Epithelial cell of esophagus (primary cell): ENCODE measurements at places on chromosomes 5 and 9.
A peak's percentile ranks its signal among the peaks of the same experiment; 100 is the strongest.

GRCh38 chr5:119270121-119270565, 85.7 kb upstream of the TNFAIP8 start:
- no peak for DNase-seq

DNA sequence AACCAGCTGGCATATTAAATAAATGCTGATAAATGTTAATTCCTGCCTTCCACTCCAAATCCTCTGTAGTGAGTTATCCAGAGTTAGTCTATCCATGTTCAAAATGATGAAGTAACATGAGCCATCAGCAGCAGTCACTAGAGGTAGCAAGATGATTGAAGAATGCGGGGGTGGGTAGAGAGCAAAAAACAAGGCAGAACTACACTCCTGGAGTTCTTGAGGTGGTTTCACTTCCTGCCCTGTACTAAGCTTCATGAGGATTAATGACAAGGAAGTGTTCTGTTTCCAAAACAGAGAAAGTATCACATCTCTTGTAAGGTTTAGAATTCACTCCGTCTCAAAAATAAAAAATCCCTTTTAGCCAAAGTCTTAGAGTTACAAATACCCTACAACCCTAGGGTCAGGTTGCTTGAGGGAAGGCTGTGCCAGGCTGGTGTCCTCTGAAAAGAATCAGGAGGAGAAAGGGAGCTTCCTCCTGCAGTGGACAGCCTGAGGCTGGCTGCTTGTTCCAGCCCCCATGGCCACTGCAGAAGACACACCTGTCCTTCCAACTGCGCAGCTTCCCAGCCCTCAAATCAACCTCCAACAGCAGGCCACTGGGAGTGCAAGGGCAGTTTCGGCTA, 180.2 kb downstream of the DENND1A start:
- DNase-seq: peak; percentile 30

GRCh38 chr5:149731332-149731616, 1.2 kb downstream of the PPARGC1B start:
- DNase-seq: no peak

GRCh38 chr5:111548992-111549649, 36.8 kb upstream of the STARD4 start:
- no peak for DNase-seq

DNA sequence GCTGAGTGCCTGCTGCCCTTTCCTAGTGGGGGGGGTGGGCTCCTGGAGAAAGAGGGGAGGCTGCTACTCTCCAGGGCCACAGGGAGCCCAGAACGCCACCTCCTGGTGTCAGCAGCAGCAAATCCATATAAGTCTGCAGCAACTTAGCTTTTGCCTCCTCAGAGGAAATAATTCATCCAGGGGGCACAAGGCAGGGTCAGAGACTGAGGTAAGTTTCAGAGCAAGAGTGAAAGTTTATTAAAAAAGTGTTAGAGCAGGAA, 4.0 kb upstream of the CLPTM1L start:
- no peak for DNase-seq

- peak; percentile 74 for DNase-seq
Observed at GRCh38 chr9:109086221-109086620, 33.5 kb downstream of the TMEM245 start.

- DNase-seq: peak; percentile 59
Observed at GRCh38 chr5:87735923-87736322, 323.2 kb upstream of the CCNH start.

- DNase-seq: peak; percentile 41
Observed at GRCh38 chr9:74742792-74743730, 144.7 kb downstream of the TRPM6 start.

DNA sequence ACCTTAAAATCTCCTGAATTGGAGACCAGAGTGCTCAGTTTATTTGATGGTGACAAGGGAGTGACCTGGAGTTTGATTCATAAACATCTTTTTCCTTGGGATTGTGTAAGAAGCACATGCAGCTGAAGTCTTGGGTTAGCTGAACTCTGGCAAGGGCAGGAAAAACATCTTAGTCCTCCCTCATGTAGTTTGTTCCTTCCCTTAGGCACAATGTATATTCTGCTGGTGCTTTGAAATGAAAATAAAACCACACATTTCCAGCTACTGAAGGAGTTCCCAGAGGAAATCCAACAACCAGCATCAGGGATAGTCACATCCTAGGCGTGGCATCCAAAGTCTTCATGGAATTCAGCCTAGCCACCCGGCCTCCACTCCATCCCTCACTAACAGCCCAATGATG, 95.2 kb upstream of the PAPPA start:
- DNase-seq: peak; percentile 3

GRCh38 chr9:15231788-15232635, 75.0 kb downstream of the TTC39B start:
- peak; percentile 48 for DNase-seq

DNA sequence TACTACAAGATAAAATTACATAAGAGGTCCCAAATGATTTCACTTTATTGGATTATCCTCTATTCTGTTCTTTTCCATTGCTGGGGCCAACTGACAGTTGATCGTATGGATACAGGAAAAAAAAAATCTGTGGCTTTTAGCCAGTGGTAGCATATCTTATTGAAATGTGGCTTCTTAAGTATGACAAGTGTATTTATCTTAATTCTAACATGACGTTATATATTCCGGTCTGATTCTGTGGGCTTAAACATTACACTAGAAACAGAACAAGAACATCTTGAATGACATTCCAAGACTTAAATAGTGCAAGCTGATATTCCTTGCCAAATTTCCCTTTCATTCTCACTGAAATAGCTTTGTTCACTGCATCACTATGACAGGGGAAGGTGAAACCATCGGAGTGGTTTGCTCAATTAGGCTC, 117.9 kb downstream of the INSYN2B start:
- DNase-seq: no peak

GRCh38 chr9:90307891-90308290, 334.7 kb downstream of the DIRAS2 start:
- DNase-seq: no peak

DNA sequence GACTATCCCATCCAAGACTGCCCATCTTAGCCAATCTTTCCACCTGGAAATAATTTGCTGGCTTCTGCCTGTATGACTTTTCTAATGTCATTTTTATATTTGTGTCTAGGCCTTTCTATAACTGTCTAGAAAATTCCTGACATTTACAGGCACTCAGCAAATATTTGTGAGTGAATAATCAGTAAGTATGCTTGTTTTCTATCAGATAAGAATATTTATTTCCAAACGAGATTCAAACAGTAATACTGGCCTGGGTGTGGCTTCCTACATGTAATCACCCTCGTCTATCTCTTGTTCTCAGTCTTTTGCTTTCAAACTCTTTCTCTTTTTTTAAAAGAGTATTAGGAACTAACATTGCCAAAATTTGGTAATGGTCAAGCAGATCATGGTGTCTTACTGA, 466.2 kb downstream of the RAB3C start:
- DNase-seq: no peak

DNA sequence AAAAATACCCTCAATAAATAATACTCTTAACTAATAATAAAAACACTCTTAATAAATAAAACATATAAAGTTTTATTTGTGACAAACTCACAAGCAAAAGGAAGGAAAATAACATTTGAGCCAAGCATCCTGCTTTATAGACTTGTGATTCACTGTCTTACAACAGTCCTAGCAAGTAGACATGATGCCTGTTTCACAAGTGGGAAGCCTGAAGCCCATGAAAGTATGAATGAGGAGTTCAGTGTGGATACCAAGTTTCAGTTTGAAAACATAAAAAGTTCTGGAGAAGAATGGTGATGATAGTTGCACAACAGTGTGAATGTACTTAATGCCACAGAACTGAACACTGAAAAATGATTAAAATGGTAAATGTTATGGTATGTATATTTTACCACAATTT, 10.9 kb downstream of the HABP4 start:
- no peak for DNase-seq

- peak; percentile 85 for DNase-seq
Observed at GRCh38 chr9:114156657-114157421, 1.5 kb downstream of the COL27A1 start.

GRCh38 chr5:90590-91547, 1.1 kb upstream of the PLEKHG4B start:
- no peak for DNase-seq

DNA sequence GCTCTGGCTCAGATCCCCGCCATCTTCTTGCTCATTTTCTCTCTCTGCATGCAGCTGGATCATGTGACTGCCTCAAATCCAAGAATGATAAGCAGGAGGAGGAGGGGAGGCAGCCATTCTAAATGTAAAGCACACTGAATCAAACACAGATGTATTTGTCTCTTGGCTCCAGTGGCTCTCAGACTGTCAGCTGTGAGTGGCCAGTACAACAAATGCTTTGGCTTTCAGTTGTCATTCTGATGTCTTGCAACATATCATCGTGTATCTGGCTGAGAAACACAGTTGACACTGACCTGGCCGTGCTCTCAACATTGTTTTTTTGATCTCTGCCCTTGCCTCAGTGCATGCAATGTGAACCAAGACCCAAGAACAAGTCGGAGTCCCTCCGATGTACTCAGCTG, 233.1 kb downstream of the ADAMTSL1 start:
- no peak for DNase-seq

GRCh38 chr5:66291771-66292170, 147.7 kb downstream of the SREK1 start:
- no peak for DNase-seq

GRCh38 chr9:15640121-15640520, 87.3 kb downstream of the CCDC171 start:
- no peak for DNase-seq

DNA sequence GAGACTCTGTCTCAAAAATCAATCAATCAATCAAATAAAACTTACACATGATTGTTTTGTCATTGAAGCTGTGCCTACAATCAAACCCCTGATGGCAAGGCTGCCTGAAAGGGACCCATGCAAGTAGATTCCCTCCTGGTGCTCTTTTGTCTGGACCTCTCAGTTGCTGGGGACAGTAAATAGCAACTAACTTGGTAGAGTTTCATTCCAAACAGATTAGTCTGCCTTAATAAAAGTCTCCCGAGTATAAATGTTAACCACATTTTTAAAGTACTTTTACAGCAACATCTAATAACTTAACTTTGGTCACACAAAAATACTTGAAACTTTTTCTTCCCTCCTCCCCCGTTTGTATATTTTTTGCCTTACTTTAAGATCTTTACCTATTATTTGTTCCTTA, 105.5 kb downstream of the FEM1C start:
- DNase-seq: no peak

DNA sequence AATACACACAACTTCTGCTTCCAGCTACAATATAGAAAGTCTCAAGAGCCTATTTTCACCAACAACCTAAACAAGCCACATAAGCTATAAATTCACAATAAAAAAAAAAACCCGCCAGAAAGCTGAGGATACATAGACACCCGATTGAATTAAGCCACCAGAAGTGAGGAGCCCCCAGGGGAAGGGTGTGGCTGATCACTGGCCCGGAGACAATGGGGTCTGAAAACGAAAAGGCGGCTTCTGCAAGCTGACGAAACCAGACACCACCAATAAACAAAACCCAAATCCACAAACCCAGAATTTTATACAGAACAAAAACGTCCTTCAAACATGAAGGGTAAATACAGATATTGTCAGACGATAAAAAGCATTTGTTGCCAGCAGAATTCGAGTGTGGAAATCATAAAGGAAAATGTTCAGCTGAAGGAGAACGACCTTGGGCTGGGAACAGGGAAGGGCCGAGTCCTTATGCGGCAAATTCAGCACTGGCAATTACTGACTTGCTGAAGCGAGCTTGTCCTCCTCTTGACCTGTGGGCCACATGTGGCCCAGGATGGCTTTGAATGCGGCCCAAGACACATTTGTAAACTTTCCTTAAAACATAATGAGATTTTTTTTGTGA, 39.6 kb upstream of the CEP72 start:
- no peak for DNase-seq

DNA sequence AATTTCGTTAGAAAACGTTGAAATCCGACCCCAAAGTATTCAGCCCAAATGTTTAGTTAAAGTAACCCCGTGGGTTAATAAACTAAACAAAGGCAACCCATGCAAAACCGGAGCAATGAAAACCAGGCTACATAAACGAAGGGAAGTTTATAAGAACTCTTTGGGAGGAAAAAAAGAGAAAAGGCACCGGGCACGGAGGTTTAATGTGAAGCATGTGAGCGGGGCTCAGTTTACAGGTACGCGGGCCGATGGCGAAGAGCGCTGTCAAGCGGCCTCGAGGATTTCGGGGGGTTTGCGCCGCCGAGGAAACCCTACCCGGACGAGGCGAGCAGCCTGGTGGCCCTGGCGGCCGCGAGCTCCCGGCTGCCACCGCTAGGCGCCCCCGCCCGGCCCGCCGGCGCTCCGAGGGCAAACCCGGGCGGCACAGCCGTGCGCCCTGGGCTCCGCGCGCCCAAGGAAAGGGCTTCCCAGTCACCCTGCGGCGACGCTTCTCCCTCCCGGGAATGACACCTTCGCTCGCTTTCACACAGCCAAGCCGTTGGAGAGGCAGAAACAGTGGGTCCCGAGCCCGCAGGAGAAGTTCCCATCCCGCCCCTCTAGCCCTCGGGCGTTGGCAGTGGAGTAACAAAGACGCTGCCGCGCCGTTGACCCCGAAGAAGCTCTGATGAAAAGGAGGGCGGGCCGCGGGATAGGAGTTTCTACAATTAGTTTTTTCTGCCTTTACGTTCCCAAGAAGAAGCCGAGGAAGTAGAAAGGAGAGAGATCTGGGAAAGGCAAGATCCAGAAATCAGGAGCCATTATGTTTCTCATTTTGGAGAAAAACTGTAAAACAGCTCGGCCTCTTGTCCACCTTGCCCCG, 126.0 kb downstream of the TMEM174 start:
- peak; percentile 28 for DNase-seq

- no peak for DNase-seq
Observed at GRCh38 chr5:150674341-150674821, 13.3 kb downstream of the MYOZ3 start.

DNA sequence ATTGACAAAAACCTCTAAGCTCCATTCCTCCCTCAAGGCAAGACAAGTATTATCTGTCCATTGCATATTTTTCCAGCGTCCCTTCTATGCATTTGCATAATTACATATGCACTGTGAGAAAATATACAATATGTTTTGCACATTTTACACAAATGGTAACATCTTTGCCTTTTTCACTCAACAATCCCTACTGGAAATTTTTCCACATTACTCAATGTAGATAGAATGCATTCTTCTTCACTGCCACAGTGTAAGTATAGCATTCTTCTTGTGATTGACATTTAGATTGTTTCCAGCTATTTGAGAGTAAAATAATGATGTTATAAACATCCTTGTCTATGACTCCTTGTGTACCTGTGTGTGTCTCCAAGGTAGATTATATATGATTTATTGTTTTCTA, 205.0 kb downstream of the SLIT3 start:
- no peak for DNase-seq

DNA sequence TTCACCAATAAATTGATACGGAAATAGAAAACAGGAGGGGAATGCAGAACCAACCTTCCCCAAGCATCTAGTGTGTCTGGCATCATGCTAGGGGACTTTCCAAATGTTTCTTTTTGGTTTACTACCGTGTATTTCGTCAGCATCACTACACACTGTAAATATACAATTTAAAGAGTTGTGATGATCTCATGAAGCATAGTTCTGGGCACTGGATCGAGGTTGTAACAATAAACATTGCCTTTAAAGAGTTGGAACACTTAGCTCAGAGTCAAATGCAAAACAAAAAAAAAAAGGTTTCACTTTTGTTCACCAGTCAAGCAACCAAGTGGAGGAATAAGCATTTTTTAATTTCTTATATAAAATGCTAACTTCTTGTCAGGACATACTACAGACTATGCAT, 2.9 kb upstream of the SCAI start:
- DNase-seq: no peak

GRCh38 chr9:4849369-4849768, 56.6 kb downstream of the RCL1 start:
- DNase-seq: no peak
